ENCODE measurements at places on chromosomes 13 and 19.

DNA sequence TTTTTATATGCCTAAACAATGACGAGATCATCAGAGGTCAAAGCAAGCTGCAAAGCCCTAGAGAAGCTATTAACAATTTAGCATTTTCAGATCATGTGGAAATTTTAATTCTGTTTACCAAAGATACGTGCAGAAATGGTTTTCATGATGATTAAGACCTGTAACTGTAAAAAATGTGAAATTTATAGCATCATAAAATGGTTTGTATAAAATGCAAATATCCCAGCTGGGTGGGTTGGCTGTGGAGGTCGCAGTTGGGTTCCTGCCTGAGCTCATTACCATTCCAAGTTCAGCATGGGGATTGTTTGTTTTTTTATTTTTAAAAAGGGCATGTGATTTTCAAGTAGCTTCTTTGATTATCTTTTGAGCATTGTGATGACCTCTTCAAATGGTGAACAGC is 47.9 kb upstream of the SIAH3 start:
- no peak for DNase-seq

DNA sequence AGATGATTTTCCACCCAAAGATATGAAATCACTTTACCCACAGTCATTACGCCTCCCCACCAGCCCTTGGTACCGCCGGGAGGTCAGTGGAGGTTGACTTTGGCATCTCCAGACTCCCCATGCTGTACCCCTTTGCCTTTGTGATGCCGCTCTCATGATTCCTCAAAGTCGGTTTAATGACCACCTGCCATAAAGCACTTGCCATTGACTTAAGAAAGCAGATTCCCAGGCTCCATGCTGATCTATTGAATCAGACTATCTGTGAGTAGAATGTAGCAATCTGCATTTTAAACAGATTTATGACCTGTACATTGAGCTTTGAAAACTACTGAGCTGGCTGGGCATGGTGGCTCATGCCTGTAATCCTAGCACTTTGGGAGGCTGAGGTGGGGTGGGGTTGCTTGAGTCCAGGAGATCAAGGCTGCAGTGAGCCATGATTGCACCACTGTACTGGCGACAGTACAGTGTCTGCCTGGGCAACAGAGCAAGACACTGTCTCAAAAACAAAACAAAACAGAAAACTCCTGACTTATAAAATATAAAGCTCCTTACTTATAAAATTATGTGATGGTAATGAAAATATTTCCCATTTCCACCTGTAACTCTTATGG is 235.2 kb downstream of the KLF5 start:
- no peak for DNase-seq

GRCh38 chr13:21228738-21229137 is 52.3 kb downstream of the MRPL57 start:
- no peak for DNase-seq

- no peak for DNase-seq
These were observed 280.0 kb upstream of the SOX21 start for GRCh38 chr13:94992036-94992960.

GRCh38 chr13:33874871-33875270 is 56.9 kb downstream of the RFC3 start:
- DNase-seq = no peak

All from NCI-H524 (cell line).